Stimulated activated CD8-positive, alpha-beta memory T cell treated with anti-CD3 and anti-CD28 coated beads, Interleukin-15, amount 100 ng/mL, for 4 hours (primary cell): ENCODE measurements at places on chromosomes 6 and 20.

DNA sequence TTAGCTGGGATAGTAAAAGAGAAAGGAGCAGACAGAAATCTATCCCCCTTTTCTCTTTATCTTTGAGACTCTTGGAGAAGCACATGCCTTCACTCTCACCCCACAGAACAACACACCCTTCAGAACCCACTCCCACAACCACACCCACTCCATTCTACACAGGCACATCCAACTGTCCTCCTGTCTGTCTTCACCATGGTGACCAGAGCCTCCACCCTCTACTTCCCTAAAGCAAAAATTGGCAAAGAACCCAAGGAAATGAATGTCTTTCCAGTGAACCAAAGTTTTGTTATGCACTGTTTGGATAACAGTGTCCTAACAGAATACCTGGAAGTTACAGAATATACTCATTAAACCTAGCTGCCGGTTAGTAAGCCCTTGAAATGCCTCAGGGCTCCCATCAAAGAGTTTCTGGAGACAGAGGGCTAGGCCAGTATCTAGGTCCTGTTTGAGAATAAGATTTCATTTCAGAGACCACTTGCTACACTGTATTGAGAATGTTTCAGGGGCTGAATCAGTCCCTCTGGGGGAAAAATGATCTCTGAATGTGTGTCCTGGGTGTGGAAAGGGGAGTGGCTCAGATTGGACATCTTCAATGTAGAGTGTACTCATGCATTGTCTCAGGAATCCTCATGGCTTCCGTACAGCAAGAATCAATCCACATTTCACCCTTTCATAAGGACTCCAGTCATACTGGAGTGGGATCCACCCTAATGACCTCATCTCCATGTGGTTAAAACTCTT is 101.1 kb downstream of the LY86 start:
- DNase-seq = no peak

DNA sequence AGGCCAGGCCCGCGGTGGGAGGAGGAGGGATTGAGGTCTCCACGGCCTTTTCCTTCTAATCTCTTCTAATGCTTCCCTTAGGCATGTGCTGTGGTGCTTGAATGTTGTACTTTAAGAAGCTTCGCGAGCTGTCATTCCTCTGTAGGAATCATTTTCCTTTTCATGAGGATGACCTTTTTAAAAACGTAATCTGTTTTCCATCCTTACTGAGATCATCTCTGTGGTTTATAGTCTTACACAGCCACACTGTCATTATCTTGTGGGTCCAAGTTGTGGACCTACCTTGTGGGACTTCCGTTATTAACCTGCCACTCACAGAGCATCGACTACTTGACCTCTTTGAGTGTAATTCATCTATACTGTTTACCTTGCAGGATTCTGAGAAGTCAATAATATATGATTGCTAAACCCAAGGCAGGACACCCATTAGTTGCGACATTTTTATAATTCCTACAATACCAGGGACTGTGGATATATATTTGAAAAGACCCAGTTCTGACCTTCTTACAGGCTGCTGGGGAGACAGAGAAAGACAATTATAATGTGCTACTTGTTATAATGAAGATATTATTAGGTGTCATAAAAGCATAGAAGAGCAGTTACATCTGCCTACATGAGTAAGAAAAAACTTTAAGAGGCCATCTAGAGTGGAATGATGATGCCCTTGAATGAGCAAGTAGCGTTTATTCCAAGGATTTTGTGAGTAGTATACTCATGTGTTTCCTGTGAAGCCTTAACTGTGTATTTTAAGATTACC is 842 bp downstream of the SLC25A27 start:
- no peak for DNase-seq

DNA sequence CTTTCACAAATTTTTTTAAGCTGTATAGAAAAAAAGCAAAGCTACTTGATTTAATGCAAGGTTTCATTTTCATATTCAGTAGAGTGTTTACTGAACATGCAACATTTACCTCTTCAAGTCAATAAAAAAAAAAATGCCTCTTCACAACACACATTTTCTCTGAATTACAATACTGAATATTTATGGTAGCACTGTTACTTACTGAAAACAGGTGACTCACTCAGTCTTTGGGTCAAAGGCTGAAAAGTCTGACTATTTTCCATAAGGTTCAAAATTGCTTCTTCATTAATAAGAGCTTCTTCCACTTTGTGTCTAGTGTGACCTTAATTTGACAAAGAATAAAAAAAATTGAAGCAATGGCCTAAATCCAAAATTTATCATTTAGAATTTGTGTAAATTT is 101.9 kb downstream of the REV3L start:
- no peak for DNase-seq

DNA sequence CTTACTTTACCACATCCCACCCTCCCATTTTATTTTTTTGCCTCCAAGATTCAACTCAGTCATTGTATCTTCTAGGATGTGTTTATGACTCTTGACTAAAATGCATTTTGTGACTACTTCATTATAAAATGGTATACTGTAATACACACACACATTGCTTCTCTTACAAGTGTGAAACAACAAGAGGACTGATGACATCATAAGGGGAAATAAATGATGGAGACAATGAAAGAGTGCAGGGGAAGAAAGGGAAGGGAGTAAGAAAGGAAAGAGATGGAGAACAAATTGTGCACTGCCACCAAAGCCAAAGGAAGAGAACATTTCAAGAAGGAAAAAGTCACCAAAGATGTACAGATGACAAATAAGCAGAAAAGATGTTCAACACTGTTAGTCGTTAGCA is 102.6 kb downstream of the CD164 start:
- no peak for DNase-seq

GRCh38 chr6:5525209-5525608 is 263.9 kb downstream of the FARS2 start:
- no peak for DNase-seq

- DNase-seq = no peak
Observed at GRCh38 chr6:56593801-56594318, 48.8 kb downstream of the DST start.

- no peak for DNase-seq
Observed at GRCh38 chr20:48898210-48898609, 23.3 kb upstream of the ARFGEF2 start.

DNA sequence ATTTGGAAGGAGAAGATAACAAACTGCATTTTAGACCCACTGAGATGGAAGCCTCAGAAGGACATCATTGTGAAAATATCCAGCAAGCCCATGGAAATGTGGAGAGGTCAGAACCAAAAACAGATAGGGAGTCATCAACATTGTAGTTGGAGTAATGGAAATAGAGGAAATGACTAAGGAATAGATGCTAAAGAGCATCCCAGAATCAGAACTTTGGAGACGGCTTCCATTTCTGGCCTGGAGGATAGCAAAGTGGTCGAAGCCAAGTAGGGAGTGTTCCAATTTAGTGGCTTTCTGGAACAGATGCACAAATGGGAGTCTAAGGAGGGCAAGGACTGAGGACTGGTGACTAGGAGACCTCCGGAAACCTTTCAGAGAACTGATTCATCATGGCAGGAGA is 3.6 kb downstream of the BEND6 start:
- DNase-seq = no peak
